ENCODE measurements at places on chromosomes 1 and 21. TPM values are rescaled to one million over a fixed set of nuclear protein-coding genes. Genes with fewer than 3 reads are reported as not detected.

DNA sequence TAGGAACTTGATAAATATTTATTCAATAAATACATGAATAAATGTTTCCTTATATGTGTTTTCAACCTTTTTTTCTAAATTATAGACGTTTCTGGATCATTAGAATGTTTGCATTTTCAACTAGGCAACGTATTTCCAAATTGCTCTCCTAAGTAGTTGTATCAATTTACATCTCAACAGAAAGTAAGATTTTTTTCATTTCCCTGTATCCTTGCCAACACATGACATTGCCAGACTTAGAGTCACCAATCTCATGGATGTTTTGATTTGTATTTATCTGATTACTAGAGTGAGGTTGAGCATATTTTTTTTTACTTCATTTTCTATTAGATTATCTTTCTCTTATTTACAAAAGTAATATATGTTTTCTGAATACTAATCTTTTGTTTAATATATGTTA, 22.2 kb upstream of the SMG7 start:
- no peak overlapping the region for H3K27ac ChIP-seq
- H3K36me3 ChIP-seq = no peaks in the 10 kb centered on the region
- DNase-seq = no peak
- no peak overlapping the region for H3K4me3 ChIP-seq

ESPN gene
- 68.4 TPM for total RNA-seq

CNR2 gene
- total RNA-seq = not detected

DNA sequence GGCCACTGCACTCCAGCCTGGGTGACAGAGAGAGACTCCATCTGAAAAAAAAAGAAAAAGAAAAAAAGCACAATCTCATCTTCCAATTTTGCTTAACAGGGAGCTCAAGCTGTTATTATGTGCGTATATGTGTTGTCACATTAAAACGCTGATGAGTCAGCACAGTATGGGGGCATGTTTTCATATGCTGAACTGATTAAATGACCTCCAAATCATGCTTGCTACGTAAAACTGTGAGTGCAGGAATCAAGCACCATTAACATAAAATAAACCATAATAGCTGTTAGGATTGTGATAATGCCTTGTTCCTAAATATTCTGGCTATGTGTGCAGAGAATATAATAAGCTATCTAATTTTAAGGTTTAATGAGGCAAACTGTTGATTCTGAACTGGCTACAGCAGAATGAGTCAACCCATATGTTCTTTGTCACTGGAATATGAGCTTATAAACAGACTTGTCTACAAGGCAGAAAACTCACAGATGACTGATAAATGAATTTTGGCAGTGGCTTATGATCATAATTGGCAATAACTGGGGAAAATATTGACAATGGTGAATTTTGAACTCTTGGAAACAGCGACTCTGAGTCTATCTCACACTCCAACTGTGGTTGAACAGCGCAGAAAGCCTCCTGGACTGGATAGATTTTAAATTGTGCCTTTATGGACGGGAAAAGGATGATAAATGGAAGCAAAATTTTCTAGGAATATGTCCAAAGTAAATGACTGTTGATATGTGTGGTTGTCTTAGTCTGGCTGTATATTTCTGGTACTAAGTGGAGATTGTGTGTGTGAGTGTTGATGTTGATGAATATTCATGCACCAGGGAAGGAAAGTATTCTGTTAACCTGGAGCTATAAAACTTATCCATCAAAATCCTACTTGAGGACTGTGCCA, 75.5 kb downstream of the VCAM1 start:
- no peak for DNase-seq
- H3K4me3 ChIP-seq = no peak overlapping the region
- H3K27ac ChIP-seq = no peak overlapping the region

DNA sequence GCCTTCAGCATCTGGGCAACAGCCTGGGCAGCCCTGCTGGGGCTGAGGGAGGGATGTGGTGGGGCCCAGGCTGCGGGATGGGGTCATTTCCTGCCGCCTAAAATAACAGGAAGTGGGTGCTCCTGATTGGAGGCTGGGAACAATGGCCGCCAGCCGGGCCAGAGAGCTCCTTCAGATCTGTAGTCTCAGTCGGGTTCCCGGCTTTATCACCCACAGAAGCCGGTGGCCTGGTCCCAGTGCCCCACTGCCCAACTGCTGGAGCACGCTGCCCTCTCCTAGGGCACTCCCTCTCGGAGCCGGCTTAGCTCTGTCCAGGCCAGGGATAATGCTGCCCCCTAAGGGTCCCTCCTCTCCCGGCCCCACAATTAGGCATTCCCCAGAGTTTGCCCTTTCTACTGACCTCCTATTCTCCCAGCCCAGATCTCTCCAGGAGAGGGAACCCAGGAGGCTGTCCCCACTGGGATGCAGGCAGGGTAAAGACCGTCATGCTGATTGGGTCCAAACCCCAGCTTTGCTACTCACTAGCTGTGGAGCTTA, 5.1 kb downstream of the MAP7D1 start:
- peaks cover 8% of the 10 kb centered on the region for H3K36me3 ChIP-seq
- H3K4me1 ChIP-seq = peaks cover 62% of the 10 kb centered on the region
- peak overlapping the region; percentile 85 for H3K27ac ChIP-seq
- H3K27me3 ChIP-seq = no peaks in the 10 kb centered on the region

DNA sequence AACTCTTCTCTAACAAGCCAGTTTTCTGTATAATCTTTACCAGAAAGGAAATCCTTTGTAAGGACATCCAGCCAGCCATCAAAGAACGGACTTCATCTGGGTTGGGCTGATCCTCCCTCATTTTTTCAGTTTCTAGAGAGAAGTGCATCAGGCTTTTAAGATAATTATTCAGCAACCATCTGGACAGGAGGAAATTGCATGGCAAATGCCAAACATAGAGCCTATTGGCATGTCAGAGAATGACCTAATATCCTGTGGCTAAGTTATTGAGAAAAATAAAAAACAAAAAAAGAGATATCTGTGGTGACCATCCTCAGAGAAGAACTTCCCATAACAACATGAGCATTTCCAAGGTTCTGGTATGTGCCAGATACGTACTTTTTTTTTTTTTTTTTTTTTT, 74.9 kb upstream of the BEND5 start:
- H3K36me3 ChIP-seq = no peaks in the 10 kb centered on the region
- H3K27me3 ChIP-seq = no peaks in the 10 kb centered on the region
- no peak overlapping the region for H3K27ac ChIP-seq
- DNase-seq = no peak

DNA sequence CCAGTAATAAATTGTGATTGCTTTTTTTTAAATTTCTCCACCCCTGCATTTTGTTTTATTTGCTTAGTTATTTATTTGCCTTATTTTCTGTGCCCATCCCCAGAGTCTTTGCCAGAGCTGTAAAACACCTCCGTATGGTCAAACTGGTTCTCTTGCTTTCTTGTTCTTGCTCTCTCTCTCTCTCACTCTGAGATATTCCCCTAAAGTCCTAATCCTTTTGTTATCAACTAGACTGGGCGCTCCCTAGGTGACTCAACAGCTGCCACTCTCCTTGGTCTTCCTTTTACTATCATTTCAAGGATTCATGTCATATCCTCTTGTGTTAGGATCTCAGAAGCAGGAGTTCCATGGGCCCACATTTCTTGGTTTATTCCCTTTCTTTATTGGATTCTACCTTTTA, 160.0 kb downstream of the PRDM2 start:
- H3K4me3 ChIP-seq = no peak overlapping the region
- no peaks in the 10 kb centered on the region for H3K36me3 ChIP-seq
- H3K27ac ChIP-seq = no peak overlapping the region
- no peak for DNase-seq
- no peaks in the 10 kb centered on the region for H3K4me1 ChIP-seq
- no peaks in the 10 kb centered on the region for H3K27me3 ChIP-seq

DNA sequence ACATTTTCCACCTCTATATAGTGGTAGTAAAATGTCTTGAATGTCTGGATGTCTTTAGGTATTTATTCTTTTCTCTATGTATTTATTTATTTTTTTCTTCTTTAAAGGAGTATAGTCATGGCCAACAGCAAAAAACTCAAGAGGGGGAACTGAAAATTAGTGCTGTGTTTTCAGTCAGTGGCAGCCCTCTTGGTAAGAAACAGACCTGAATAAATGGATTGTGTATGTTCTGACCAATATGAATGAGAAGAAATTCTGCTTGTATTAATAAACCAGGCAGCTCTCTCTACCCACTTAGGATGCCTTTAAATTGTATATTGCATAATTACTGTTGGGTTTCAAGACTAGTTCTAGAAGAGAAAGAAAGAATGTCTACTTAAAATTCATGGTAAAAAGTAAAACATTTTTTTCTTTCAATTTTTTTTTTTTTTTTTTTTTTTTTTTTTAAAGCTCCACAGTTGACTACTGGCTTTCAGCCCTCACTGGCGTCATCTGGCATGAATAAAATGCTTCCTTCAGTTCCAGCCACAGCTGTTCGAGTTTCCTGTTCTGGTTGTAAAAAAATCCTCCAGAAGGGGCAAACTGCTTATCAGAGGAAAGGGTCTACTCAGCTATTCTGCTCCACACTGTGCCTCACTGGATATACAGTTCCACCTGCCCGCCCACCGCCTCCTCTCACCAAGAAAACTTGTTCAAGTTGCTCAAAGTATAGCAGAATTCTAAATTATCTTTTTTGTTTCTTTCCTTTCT, 101.6 kb downstream of the ZMYM4 start:
- H3K27ac ChIP-seq = peak overlapping the region; percentile 47
- peak; percentile 90 for DNase-seq
- H3K27me3 ChIP-seq = no peaks in the 10 kb centered on the region
- H3K4me3 ChIP-seq = no peak overlapping the region
- no peaks in the 10 kb centered on the region for H3K4me1 ChIP-seq
- peaks cover 20% of the 10 kb centered on the region for H3K36me3 ChIP-seq

- H3K36me3 ChIP-seq = peaks cover 20% of the 10 kb centered on the region
- H3K27me3 ChIP-seq = no peaks in the 10 kb centered on the region
- H3K4me3 ChIP-seq = peak overlapping the region; percentile 97
Observed at GRCh38 chr1:1616045-1616790, 918 bp downstream of the MIB2 start.

TRIM67 gene
- not detected for total RNA-seq

DNA sequence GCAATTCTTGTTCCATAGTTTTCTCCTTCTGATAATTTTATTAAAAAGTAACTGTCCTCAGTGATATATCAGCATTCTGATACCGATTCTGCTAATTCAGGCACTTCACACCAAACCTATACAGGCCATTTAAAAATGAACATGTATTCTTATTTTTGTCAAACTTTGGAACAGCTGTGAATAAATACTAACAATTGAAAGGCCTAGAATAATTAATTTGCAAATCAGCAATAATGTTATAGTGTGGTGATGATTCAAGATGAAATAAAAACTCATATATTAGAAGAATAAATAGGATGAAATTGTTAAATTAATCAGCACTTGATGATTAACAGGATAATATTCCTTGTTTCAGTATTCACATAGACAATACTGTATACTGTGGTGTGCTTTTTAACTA, 9.9 kb downstream of the CDKN2C start:
- no peak overlapping the region for H3K4me3 ChIP-seq
- DNase-seq = no peak
- H3K27ac ChIP-seq = no peak overlapping the region
- peaks cover 13% of the 10 kb centered on the region for H3K27me3 ChIP-seq
- H3K36me3 ChIP-seq = no peaks in the 10 kb centered on the region
- peaks cover 15% of the 10 kb centered on the region for H3K4me1 ChIP-seq

GRCh38 chr1:20432891-20433290, 53.1 kb downstream of the CAMK2N1 start:
- peaks cover 83% of the 10 kb centered on the region for H3K27me3 ChIP-seq
- H3K4me3 ChIP-seq = no peak overlapping the region
- DNase-seq = no peak
- H3K27ac ChIP-seq = no peak overlapping the region
- H3K4me1 ChIP-seq = no peaks in the 10 kb centered on the region

DNA sequence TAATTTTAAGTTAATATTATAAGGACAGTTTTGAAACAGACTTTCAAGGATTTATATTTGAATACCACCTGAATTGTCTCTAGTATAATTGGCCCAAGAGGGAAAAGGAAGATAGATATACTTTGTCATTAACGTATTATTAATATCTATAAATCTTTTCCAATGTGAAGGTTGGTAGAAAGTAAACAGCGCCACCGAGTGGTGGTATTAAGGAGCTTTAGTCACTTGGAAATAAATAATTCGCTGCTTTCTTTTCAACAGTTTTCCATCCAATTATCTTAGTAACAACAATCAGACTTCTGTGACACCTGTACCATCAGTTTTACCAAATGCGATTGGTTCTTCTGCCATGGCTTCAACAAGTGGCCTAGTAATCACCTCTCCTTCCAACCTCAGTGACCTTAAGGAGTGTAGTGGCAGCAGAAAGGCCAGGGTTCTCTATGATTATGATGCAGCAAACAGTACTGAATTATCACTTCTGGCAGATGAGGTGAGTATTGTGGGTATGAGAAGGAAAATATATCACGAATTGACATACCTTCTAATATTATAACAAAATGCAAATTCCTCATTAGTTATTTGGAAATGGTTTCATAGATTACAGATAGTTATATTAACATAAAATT, 37.7 kb downstream of the SH3GLB1 start:
- peaks cover 5% of the 10 kb centered on the region for H3K4me1 ChIP-seq
- H3K27me3 ChIP-seq = no peaks in the 10 kb centered on the region
- peak; percentile 59 for DNase-seq
- no peak overlapping the region for H3K27ac ChIP-seq

- peak overlapping the region; percentile 77 for H3K4me3 ChIP-seq
- no peaks in the 10 kb centered on the region for H3K27me3 ChIP-seq
- H3K36me3 ChIP-seq = peaks cover 36% of the 10 kb centered on the region
- H3K4me1 ChIP-seq = peaks cover 57% of the 10 kb centered on the region
Observed at GRCh38 chr1:157137408-157138219, 581 bp downstream of the ETV3 start.

DNA sequence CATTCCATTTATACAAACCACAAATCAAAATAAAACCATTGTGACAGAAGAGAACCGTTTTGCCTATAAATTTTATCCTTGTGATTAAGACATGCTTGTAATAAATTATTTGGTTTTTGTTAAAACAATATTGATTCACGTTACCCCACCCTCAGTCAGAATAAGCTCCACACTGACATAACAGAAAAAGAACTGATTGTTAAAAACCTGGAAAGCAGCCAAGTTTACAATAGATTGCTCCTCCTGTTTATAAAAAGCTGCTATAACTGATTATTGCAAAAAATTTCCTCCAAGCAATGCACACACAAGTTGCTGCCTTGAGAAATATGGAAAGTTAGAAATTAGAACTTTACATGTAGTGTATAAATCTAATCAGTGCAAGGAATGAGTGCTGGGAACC, 263.5 kb downstream of the SETD4 start:
- H3K36me3 ChIP-seq = no peaks in the 10 kb centered on the region
- H3K4me1 ChIP-seq = no peaks in the 10 kb centered on the region
- no peaks in the 10 kb centered on the region for H3K27me3 ChIP-seq
- H3K27ac ChIP-seq = no peak overlapping the region

DNA sequence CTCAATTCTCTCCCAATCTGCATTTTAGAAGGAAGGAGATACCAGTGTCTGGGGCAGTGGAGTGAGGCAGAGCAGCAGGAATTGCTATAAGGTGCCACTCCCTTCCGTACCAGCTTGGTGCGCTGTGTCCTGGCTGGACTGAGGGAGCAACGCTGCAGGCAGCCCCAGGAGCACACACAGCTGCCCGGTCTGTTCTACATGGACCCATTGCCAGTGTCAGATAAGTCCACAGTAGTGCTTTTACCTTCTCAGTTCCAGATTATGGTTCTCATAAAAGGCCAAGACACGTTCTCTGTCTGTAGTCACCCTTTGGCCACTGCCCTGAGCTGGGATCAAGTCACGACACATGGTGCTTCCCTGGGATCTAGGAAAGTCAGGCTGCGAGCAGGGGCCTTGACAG, 44.1 kb upstream of the BARHL2 start:
- H3K36me3 ChIP-seq = no peaks in the 10 kb centered on the region
- H3K27ac ChIP-seq = no peak overlapping the region
- H3K4me3 ChIP-seq = no peak overlapping the region
- no peaks in the 10 kb centered on the region for H3K4me1 ChIP-seq

Data from stomach (tissue), 19 donors.